ENCODE measurements at places on chromosomes 5 and 9. TPM values are rescaled to one million over a fixed set of nuclear protein-coding genes. Genes with fewer than 3 reads are reported as not detected.

Gene CTXN3
- total RNA-seq: not detected

Gene RGS7BP
- total RNA-seq: 8.9 TPM

Gene PTGER4
- 4.6 TPM for total RNA-seq

Gene TPM2
- 573 TPM for total RNA-seq

Gene SECISBP2
- total RNA-seq: 20.6 TPM

DNA sequence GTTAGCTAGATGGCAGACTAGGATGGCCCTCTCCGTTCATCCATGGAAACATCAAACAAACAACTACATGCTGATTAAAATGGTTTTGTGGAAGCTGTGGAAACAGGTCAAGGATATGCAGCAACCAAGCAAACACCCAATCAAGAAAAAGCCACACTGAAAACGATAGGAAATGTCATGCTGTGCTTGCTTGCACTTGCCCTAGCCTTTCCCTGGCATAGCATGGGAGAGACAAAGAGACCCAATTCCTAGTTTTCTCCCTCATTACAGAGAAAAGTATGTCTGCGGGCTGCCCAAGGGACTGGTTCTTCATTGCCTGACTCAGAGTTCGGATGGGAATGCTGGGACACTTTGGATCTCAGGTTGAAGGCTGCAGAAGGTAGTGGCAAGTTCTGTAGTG lies 98.7 kb downstream of the FANCC start:
- no peak for DNase-seq

- DNase-seq: no peak
Measured at GRCh38 chr9:137139468-137140150, 655 bp downstream of the GRIN1 start.

DNA sequence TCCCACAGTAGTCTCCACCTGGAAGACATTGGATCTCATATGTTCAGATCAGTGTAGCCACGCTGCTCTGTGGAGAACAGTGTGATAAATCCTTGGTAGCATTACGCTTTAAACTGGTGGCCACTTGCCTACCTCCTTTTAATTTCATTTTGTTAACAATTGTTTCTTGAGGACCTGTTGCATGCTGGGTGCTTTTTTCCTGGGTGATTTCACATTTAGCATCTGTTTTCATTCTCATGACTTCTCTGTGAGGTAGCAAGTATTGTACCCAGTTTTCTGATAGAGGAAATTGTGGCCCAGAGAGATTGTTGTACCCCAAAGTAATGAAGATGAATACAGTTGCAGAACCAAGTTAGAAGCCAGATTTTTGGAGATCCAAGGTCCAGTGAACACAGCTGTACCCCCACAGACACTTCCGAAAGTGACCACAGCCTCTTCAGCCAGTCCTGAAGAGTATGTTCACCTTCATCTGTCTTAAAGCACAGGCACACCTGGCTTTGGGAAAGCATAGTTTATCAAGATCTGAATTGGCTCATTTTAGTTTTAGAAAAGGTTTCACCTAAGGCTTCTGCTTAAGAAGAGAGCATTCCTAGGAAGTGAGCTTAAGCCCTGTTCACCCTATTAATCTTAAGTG lies 75.2 kb downstream of the F2RL2 start:
- no peak for DNase-seq

- DNase-seq: no peak
Measured at GRCh38 chr9:34010979-34011378, 37.7 kb downstream of the UBAP2 start.

- no peak for DNase-seq
Measured at GRCh38 chr5:161960314-161960713, 107.3 kb upstream of the GABRG2 start.

- no peak for DNase-seq
Measured at GRCh38 chr9:134128727-134129679, 6.9 kb upstream of the WDR5 start.

DNA sequence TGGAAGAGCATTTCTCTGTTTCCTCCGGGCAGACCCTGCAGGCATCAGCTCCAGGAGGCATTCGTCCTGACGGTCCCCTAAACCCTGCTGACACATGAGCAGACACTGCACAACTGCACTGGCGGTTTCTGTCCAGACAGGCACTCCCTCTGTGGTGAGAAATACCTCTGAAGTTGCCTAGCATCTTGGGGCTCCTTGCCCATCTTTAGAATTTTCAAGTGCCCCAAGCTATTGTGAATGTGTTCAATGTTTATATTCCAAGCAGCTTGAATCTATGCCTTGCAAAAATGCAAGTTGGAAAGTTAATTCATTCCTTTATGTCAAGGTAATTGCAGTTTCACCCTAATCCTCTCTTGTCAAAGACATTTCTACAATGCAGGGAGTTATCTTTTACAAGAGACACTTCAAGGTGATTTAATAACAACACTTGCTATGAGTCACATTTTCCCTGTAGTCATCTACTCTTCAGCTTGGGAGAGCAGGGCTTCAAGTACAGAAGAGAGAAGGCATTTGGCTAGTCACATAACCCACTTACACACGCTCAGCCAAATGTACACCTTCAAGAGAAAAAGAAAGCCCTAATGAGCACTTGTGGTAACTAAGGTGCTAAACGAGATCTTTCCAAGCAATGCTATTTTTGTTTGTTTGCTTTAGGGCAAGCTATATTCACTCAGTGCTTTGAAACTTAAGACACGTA lies 302.5 kb downstream of the MLLT3 start:
- no peak for DNase-seq

DNA sequence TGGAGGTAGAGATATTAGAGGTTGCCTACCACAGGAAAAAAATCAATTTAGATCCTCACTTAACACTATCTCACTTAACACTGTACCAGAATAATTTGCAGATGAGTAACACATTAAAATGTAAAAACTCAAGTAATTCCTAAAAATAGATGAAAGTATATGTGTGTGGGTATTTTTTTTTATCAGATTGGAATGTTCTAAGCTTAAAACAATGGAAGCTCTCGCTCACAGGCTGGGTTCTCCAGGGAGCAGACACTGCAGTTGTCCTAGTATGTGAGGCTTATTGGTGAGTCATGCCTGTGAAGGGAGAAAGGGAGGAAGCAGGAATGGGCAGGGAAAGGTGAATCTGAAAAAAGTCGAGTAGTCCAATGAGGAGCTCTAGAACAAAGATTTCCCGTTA lies 181.3 kb upstream of the ZNF608 start:
- no peak for DNase-seq

DNA sequence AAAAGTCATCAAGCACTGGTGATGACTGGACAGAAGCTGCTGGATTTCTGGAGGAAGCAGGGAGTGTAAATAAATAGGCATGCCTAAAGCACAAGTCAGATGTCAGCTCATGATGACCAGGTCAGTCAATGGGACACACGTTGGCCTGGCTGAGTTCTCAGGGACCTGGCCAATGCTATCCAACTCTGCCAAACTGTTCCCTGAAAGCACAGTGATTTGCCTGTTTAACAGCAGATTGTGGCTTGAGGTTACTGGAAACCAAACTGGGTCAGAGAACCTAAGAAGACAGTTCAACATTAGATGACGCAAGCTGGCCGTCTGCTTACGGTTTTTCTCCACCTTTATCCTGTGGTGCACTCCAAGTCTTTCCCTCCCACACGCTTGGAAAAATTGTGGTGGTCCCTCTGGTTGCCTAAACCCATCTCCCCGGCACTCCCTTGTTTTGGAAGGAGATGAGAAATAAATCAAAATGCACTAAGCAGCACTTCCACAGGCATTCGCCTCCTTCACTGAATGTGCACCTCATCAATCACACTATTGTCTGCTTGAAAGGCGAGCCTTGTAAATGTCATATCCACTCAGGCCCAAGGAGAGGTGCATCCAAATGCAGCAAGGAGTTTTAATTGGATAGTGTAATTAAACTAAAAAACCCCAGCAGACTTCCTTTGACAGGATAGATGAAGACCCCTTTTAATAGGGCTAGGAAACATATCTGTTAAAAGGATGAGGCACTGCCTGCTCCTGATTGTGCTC lies 199.4 kb downstream of the GAPVD1 start:
- DNase-seq: no peak

DNA sequence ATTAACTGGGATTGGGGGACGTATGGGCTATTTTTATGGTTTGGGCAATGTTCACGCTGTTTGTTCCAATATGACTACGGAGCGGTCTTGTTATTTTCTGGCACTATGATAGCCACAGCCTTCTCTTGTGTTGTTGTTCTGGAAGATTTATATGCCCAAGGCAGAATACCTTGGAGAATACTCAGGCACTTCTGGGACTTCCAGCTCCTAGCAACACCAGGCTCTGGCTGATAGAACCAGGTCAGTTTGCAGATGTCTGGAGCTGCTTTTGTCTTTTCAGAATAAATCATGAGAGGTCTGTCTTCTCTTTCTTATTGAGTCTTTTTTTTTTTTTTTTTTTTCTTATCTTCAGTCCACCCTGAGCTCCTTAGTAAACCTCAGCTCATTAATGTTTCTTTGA lies 262.5 kb downstream of the MED10 start:
- DNase-seq: no peak

DNA sequence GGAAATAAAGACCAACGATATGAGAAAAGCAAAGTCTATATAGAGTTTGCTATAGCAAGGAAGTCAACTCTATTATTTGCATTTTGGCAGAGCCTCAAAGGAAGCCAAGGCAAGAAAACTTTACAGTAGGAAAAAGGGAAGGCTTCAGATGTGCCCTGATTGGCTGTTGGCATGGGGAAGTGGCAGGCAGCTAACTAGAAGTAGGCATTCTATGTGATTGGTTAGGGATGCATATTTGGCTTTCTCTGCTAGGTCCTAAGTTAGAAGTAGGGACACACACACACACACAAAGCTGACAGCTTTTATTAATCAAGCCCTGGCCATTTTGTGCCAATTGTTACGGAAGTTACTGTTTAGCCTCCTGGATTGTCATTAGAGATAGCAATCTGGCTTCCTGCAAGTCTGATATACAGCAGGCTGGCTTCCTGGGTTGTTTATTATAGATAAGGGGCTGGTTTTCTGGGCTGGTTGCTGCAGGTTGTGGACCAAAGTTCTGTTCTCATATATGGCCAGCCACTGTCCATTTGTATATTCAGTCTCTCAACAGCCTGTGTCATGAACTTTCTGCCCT lies 308.1 kb upstream of the GRAMD2B start:
- DNase-seq: no peak

DNA sequence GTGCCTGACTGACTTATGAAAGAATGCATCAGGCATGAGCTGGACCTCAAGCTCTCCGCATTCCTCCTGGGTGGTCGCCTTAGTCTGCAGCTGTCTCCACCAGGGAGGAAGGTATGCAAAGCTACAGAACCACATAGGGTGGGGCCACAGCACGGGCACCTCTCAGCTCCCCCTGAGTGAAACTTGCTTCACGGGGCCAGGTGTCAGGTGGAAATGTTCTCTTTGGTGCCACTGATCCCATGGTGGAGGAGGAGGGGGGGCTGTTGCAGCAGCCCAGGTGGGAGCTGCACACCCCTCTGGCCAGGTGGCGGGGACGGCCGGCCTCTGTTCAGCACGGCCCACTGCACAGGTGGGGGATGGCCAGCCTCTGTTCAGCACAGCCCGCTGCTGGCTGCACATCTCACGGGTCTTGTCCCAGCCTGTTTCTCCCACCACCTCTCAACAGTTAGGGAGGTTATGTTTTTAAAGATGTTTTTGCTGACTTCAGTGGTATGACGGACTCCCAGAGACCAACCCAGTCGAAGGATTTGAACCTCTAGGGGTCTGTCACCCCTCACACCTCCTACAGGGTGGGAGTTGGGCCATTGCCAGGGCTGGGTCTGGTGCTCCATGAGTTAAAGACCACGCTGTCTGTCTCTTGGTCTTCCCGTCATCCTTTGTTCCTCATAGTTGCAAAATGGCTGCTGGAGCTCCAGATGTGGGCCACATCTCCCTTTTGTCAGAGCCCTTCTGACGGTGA lies 34.3 kb downstream of the MRPL36 start:
- DNase-seq: no peak

DNA sequence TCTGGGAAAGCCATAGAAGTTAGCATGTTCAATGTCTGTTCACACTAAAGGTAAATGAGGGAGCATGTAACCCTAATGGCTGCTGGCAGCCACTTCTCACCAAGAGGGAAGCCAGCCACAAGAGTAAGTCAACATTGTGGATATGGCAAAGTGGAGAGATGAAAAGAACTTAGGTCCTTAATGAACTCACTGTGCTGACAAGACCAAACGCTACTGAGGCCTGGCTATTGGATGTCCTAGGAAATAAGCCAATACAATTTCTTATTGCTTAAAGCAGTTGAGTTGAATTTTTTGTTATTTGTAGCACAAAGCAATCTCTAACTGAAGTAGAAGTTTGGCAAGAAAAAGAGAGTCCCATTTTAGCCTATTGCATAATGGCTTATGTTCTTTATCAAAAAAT lies 6.8 kb downstream of the GPR150 start:
- no peak for DNase-seq

GRCh38 chr5:72378639-72379289 lies 58.6 kb downstream of the PTCD2 start:
- DNase-seq: peak; percentile 30

DNA sequence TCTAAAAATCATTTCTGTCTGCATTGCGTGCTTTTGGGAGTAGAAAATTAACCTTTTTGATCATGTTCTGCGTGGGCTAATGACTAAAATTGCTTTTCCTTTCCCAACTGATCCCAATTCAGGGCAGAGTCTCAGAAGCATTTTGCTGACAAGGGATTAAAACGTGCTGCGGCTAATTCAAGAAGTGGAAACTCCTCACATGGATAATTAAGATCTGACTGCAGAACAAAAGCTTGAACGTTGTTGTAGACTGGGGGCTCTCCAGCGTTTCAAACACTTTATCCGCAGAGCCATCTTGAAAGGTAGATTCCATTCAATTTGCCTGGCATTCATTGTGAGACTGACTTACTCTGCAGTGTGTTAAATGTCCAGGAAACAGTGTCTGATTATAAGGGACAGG lies 485.3 kb upstream of the DMAC1 start:
- DNase-seq: no peak

GRCh38 chr5:179758955-179759354 lies 26.3 kb downstream of the MAML1 start:
- peak; percentile 1 for DNase-seq

DNA sequence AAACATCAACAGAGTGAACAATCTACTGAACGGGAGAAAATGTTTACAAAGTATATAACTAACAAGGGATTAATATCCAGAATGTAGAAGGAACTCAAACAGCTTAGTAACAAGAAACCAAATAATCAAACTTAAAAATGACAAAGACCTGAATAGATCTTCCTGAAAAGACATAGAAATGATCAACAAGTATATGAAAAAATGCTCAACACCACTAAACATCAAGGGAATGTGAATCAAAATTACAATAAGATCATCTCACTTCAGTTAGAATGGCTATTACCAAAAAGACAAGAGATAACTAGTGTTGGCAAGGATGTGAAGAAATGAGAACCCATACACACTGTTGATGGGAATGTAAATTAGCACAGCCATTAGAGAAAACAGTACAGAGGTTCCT lies 218.8 kb downstream of the MCTP1 start:
- no peak for DNase-seq

GRCh38 chr5:139895647-139896046 lies 100.0 kb downstream of the PSD2 start:
- DNase-seq: peak; percentile 50
